NCI-H1092 treated with DMSO at 0.1 percent for 48 hours (cell line): ENCODE measurements at places on chromosomes 7 and 10.

DNA sequence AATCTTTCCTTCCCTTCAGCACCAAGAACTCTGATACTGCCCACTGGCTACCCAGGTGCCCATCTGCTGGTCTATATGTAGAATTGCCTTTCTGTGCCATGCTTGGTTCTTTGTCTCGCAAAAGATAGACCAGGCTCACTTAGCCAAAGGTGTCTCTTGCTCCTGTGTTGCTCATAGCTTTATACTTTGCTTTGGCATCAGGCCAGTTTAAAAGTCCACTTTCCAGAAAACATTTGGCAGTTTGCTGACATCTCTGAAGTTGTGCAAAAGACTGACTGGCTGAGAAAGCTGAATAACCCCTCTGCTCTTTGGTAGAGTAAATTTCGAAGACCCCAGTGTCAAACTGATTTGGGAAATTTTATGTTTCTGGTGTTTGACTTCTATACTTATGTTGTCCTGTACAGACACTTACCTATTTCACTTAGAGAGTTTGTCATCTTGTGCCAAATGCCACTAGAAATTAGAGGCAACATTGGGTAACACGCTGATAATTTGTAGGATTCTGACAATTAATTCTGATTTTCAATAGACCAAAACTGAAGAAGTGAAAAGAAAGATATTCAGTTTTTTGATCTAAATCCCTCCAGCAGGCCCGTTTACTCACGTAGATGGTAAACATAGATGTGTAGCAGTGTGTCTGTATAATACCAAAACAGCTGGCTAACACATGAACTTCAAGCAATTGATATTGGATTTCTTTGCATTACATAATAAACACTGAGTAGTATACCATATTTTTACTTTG lies 91.1 kb downstream of the CPED1 start:
- DNase-seq: no peak

DNA sequence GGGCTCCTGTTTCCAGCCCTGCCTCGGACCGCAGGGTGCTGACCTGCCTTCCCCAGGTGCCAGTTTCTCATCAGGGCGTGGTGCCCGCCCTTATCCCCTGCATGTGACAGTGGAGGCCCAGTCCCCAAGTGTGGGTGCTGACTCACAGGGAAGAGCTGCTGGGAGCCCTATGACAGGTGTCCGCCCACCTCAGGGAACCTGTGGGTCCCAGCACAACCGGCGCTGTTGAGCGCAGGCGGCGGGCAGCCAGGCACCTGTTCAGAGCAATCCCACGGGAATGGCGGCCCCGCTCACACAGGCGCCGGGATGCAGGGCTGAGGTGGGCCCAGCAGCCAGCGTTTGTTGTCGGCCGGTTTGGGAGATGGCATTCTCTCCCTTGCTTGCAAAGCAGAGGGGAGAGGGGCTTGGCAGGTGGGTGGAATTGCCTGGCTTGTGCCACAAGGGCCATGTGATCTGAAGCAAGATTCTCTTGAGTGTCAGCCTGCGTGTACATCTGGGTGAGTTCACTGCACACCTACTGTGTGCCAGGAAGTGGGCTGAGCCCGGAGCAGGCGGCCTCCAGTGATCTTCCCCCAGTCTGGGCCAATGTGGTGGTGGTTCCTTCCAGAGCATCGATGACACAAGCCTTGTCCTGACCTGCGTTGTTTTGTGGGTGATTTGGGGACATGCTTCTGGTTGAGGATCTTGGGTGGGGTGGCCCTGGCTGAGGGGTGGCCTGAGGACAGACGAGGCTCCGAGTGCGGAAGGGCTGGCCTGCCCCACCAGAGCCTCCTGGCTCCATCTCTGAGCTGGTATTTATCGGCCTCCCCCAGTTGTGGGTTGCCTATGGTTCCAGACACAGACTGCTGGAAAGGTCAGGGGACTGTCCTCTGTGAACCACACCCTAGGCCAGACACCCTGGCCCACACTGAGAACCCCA lies 2.4 kb downstream of the PWWP2B start:
- no peak for DNase-seq

GRCh38 chr10:112202561-112203241 lies 19.1 kb upstream of the GPAM start:
- no peak for DNase-seq

- DNase-seq: peak; percentile 65
Observed at GRCh38 chr7:7585241-7585928, 18.7 kb downstream of the MIOS start.

GRCh38 chr10:120732067-120732466 lies 119.1 kb upstream of the WDR11 start:
- DNase-seq: no peak

DNA sequence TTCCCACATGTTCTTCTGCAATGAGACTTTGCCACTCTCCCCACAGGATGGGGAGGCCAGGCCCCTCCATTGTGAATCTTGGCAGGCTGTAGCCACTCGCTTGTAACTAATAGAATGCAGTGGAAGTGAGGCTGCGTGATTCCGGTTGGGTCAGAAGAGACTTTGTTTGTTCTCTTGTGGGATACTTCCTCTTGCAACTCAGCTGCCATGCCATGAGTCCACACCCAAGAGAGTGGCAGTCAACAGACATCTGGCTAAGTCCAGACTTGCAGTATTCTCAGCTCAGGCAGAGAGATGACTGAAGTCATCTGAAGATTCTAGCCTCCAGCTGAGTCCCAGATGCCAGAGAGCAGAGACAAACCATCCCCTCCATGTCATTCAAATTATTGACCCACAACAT lies 153.4 kb upstream of the GDF10 start:
- DNase-seq: no peak

DNA sequence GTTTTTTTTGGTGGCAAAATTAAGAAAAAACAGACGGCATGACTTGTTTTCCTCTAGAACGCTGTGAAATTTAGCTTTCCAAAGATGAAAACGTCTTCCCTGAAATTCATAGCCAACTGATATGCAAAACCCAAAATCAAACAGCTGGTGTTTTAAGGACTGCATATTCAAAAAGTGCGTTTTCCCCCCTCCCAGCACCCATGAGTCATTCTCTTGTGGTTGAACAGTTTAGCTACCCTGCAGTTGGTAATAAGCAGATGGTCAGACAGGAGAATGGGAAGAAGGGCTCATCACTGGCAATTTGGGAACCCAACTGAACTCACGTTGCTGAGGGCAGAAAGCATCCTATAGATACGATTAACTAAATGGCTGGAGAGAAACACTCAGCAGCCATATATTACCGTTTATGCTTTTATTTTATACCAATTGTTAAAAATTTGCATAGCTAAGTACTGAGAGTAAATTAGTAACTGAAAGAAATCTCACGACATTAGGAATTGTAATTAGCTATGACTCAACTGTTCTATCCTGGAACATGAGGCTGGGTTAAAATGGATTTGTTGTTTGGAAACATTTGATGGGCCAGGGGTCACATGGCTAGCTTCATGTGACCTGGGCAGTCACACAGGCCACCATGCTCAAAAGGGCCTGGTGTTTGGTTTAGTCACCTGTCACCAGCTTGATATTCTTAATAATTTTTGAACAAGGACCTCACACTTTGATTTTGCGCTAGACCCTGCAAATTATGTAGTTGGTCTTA lies 343.1 kb downstream of the PHTF2 start:
- DNase-seq: no peak
